ENCODE measurements at places on chromosomes 11 and 22. TPM values are rescaled to one million over a fixed set of nuclear protein-coding genes. Genes with fewer than 3 reads are reported as not detected.

OR51F2 gene
- not detected for total RNA-seq

IGSF9B gene
- total RNA-seq, result 0.02 TPM

LIF gene
- 7.5 TPM for total RNA-seq

VPS26B gene
- 22.6 TPM for total RNA-seq

SMIM35 gene
- not detected for total RNA-seq

DNA sequence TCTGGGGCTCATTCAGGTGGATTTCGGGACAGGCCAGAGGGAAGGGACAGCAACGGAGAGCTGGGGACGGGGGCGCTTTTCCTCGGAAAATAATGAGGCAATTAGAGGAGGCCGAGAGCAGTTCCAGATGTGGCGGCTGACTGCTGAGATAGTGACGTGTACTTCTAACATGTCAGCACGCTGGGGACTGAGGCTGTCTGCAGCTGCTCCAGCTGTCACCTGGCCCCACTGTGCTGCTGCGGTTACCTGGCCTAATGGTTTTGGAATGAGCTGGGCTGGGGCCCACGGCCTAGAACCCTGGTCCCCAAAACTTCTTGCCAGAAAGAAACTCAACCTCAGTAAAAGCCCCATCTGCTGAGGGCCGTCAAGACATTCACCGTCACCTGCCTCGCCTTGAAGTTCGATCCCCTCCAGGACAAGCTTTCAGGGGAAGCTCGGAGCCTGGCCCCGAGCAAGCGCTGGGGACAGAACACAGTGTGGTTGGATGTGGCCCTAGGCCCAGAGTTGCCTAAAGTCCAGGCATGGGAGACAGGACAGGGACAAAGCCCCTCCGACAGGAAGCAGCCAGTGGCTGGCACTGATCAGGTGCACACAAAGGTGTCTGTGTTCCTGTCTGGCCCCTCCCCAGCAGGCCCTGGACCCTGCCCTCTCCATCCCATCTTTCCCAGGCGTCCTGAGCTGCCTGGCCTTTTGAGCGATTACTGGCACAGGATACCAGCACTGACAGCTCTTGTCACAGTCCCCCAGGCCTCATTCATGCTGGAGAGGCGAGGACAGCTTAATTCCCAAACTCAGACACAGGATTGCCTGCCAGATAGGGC is 22.1 kb downstream of the RPUSD4 start:
- no peak for DNase-seq

DNA sequence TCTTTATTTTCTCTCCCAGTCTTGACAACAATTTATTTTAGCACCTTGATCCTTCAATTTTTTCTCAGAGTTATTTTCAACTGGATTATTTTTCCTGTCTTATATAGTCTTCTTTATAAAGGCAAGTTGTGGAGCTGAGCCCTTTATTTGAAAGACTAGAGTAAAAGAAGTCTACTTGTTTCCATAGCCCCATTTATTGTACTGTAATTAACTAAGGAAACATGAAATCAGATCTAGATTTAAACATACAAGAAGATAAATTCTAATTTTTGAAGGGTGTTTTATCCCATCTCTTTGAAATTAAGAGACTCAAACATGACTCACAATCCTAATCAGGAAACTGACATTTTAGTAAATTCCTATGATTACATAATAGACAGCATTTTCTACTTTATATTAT is 2421.8 kb downstream of the LRRC4C start:
- DNase-seq, result no peak

DNA sequence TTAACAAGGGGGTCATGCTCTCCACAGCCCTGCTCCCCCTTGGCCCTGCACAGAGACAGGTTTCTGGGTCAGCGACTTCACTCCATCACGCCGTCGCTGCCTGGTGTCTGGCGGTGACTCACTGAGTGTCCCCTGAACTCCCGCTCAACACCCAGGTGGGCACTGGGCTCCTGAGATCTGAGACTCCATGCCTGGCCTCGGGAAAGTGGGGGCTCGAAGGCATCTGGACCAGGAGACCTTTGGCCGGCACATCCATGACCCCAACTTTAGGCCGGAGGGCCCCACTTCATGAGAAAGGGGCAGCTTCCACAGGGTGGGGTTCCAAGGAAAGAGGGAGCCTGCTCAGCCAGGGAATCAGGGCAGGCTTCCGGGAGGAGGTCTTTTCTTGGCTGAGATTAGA is 79.3 kb upstream of the PRR5 start:
- DNase-seq, result no peak

KCNJ1 gene
- not detected for total RNA-seq

- DNase-seq, result peak; percentile 15
Measured at GRCh38 chr11:59221441-59221840, 8.7 kb upstream of the MPEG1 start.

ATG16L2 gene
- total RNA-seq, result 2.1 TPM

DNA sequence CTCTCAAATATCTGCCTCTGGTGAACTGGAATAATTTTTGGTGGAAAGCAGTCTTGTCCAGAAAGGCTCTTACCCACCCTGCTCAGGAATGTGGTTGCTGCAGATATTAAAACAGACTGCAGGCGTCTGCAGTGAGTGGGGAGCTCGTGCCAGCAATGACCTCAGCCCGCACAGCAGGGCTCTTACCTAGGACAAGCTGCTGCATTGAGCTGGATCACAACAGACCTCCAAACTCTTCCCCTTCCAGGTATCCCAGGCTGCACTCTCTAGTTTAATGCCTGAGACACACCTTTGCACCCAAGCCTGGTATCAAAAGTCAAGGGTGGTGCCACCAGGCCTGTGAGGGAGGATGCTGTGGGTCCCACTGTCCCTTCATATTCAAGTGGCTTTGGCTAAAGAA is 69.7 kb upstream of the CDON start:
- peak; percentile 69 for DNase-seq

DNA sequence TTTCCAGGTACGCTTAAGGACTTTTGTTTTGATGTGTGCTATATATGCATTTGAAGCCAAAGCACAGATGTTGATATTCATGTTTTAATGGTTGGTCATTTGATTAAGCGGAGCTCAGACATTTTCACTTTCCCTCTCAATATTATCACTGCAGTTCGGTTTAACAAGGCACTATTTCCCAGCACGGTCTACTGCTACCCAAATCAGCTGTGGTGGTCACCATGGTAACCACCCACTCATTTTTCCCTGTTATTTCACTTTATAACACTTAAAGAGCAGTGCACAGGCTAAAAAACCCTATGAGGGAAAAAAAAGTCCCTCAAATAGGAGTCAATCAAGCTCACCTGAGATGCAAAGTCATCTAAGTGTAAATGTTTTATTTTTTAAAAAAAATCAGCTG is 439.6 kb upstream of the CCDC90B start:
- DNase-seq, result no peak

DNA sequence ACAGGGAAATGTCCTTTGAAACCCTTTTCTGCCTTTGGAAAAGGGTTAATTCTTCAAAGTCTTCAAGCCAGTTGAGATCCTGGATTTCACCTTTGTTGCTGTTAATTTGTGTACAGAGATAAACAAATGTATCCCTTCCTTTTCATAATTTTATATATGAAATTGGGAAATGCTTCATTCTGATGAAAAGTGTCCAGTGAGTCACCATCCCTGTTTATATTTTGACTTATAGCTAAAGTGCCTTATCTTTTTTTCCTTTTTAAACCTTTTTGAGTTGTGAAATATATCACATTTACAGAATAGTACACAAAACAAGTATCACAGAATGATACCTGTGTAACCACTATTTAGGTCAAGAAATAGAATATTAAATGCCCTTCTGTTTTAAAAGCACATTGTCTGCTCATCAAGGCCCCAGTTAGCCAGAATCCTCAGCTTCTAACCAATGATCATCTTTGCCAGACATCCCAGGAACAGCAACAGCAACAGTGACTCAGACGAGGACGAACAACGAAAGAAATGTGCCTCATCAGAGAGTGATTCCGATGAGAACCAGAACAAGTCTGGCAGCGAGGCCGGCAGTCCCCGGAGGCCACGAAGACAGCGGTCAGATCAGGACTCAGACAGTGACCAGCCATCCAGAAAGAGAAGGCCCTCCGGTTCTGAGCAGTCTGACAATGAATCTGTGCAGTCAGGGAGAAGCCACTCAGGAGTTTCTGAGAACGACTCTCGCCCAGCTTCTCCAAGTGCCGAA is 27.3 kb downstream of the CTR9 start:
- no peak for DNase-seq

OR10A6 gene
- not detected for total RNA-seq

NCF4 gene
- not detected for total RNA-seq

LRRN4CL gene
- total RNA-seq, result 1.7 TPM

GRCh38 chr11:79437278-79437980 is 3.4 kb downstream of the TENM4 start:
- peak; percentile 72 for DNase-seq

KRTAP5-7 gene
- not detected for total RNA-seq

GRCh38 chr11:110217936-110218335 is 78.5 kb downstream of the RDX start:
- DNase-seq, result no peak

DNA sequence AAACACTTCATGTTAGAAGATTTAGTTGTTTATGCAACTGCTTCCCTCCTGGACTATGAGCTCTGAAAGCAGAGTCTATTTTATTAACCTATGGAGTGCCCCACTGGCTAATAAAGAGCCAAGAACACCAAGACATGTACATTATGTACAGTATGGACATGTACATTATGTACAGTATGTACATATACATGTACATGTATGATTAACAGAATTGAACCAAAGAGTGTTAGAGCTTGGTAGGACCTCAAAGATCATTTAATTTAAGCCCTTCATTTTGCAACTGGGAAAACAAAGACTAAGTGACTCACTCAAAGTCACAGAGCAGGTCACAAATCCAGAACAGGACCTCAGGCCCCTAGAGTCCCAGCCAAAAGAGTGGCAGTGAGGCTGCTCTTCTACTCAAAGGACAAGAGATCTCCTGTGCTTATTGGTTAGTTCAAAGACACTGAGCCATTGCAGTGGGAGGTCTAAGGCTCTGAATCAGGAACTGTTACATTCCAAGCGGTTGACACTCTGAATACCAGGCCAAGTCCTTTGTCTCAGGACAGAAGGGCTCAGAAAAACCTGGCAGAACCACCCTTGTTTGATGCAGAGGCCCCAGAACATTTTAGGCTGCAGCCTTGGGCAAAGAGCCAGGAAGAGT is 103.8 kb downstream of the FAM168A start:
- peak; percentile 98 for DNase-seq

DNA sequence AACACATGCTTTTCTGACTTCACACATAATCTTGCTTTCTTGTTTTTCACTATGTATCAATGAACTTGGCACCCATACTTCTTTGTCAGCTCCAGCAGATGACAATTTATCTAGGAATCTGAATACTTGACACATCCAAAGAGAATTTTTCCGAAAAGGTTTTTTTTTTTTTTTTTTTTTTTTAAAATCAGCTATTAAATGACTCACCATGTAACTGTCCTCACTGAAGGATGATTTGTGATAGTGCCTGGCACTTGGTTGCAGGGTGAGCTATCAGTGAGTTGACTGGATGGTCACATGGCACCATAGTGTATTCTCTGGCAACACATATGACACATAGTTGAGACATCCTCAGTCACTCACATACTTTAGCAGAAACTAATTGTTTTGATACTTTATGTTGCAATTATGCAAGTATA is 133.4 kb upstream of the E2F8 start:
- peak; percentile 98 for DNase-seq

DNA sequence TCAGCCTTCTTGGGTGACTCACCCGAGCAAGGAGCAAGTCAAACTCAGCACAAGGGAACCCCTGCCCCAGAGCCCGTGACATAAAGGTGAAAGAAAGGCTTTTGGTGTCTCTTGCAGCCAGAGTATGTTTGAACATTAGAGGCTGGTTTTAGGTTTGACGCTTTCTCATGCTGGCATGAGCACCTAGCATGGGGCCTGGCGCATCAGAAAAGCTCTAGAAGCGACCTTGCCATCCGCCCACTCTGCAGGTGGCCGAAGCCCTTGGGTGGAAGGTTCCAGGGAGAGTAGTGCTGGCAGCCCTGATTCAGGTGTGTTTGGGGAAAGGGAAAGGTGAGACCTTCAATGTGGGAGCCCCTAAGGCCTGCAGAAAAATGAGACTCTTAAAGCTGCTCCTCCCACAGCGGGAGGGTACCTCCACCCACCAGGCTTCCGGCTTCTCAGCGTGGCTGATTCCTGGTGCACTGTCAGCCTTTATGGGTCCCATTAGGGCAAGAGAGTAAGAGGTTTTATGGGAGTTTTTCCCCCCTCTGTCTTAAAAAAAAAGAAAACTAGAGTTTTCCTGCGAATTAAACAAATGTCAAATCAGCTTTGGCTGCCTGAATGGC is 88.4 kb downstream of the GRIK4 start:
- no peak for DNase-seq

- peak; percentile 53 for DNase-seq
Measured at GRCh38 chr22:50542416-50542927, 3.2 kb upstream of the KLHDC7B start.

DDTL gene
- total RNA-seq, result 4.1 TPM

ANKK1 gene
- total RNA-seq, result not detected

DNA sequence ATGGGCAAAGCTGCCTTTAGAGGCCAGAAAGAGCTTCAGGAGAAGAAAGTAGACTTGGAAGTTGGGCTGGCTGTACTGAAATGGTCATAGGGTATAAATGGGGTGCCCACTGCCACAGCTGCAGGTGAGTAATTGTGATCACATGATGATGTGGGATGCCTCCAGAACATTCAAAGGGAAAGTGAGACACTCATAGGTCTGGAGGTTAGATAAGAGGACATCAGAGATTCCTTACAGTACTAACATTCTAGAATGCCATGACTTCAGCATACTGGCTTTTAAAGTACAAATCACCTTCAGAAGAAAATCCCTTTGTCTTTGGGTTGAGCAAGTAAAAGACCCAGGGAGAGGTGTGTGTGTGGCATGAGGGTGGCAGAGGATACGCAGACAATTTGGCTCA is 419.2 kb downstream of the TENM4 start:
- DNase-seq, result peak; percentile 10

DNA sequence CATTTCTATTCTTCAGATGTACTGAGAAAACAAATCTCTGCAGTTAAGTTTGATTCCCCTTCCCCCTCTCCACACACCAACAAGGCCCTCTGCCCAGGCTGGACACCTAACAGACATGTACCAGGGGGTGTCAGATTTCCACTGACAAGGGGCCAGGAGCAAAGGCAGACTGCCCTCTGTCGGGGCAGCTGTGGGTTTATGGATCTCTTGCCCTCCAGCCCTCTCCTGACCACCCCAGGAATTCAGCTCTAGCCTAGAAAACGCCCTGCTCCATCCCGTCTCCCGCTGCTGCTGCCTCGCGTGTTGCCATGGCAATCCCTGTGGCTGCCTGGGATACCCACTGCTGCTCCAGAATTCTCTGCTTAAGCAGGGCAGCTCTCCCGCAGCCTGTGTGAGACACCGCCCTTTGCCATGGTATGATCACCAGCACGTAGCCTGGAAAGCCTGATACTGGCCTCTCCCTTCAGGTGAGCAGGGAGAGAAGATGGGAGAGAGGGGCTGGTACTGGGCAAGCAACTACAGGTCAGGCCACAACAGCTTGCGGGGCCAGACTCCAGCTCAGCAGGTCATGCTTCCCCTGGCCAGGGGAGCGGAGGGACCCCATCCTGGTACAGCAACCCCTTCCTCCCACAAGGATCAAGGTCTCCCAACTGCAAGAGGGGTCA is 41.6 kb downstream of the BUD13 start:
- DNase-seq, result peak; percentile 25

FGF19 gene
- not detected for total RNA-seq

DNA sequence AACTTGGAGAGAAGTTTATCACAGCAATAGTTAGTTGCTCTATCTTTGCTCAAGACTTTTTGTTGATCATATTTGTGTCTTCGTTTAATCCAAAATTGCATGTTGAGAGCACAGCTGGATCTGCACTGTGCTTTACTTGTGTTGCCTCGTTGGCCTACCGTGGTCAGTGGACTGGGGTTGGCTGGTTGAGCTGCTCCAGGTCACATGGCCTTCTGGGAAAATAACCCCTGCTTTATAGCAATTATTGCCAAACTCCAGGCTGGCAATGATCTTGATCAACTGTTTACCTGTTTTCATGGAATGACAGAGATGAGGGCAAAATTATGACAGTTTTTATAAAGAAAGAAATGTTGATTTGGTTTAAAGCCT is 5.7 kb upstream of the PLET1 start:
- DNase-seq, result no peak

Measured in M059J (cell line).